ENCODE measurements at places on chromosomes 12 and 14.

GRCh38 chr12:63913929-63914328 lies 69.4 kb downstream of the SRGAP1 start:
- no peak for DNase-seq

DNA sequence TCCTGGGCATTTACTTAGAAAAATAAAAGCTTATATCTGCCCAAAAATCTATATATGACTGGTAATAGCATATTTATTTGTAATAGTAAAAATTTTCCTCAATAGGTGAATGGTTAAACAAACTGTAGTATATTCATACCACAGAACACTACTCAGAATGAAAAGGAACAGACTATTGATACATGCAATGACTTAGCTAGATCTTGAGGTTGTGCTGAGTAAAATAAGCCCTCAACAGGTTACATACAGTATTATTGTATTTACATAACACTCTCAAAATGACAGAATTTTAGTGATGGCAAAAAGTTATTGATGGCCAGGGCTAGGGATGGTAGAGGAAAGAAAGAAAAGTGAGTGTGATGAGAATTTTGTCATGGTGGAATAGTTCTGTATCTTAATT lies 178.4 kb downstream of the BMP4 start:
- DNase-seq: no peak

- no peak for DNase-seq
Measured at GRCh38 chr12:123471374-123472068, 13.6 kb downstream of the SNRNP35 start.

DNA sequence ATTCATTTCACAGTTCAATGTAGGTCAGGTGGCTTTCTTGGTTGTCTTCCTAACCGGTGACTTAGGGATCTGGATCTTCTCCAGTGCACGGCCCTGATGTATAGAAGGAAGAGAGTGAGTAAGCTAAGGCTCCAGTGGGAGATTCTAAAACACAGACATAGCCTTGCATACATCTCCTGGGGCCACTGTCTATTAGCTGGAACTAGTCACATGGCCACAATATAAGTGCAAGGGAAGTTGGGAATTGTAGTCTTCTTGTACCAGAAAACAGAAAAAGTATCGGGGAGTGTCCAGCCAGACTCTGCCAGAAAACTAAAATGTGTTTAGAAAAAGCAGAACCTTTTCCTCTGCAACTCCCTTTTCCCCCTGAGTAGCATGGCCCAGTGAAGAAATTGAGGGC lies 531.6 kb downstream of the VRK1 start:
- no peak for DNase-seq
